ENCODE measurements at places on chromosomes 12 and 14.

- DNase-seq = peak; percentile 5
Measured at GRCh38 chr14:80477388-80478160, 266.3 kb upstream of the DIO2 start.

GRCh38 chr12:48072266-48072665, 33.6 kb downstream of the SENP1 start:
- no peak for DNase-seq

GRCh38 chr12:54358191-54358944, 5.9 kb downstream of the GPR84 start:
- DNase-seq = no peak

- DNase-seq = no peak
Measured at GRCh38 chr12:131592972-131593371, 117.9 kb upstream of the SFSWAP start.

GRCh38 chr14:106436310-106436905, 910.0 kb downstream of the TMEM121 start:
- no peak for DNase-seq

- no peak for DNase-seq
Measured at GRCh38 chr12:91836264-91836663, 309.4 kb downstream of the BTG1 start.

DNA sequence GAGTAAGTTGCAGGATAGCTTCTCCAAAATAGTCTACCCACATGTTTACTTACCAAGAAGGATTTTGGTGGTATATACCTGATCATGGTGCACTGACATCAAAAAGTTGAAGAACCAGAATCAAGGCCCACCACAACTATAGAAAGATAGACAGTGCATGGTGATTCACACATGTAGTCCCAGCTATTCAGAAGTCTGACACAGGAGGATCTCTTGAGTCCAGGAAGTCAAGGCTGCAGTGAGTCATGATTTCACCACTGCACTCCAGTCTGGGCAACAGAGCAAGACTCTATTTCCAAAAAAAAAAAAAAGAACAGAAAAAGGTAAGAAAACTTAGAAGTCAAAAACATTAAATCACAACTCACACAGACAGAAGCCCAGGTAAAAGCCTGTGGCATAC, 422.2 kb upstream of the FOXG1 start:
- DNase-seq = no peak

DNA sequence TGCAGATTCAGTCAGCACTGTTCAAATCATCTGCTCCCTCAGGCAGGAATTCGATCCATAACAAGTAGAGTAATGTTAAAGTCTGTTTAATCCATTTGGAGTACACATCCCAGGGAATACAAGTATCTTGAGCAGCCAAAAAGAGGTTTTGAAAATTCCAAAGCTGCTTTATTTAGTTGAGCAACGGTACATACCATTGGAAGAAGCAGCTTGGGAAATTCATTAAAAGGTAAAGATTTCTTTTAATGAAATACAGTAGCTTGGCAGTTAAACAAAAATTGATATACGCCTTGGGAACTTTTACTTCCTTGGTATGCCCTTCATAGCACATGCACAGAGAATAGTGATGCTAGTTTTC, 153.8 kb downstream of the LRIG3 start:
- no peak for DNase-seq

GRCh38 chr14:87309557-87309956, 683.4 kb downstream of the GALC start:
- no peak for DNase-seq

GRCh38 chr14:37673439-37673838, 78.0 kb downstream of the TTC6 start:
- no peak for DNase-seq

DNA sequence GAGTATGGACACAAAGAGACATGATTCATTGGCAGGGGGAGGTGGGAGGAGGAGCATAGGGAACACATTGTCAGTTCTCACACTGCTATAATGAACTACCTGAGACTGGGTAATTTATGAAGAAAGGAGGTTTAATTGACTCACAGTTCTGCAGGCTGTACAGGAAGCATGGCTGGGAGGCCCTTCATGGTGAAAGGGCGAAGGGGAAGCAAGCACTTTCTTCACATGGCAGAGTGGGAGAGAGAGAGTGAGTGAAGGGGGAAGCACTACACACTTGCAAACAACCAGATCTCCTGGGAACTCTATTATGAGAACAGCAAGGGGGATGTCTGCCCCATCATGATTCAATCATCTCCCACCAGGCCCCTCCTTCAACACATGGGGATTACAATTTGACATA, 391.8 kb downstream of the BMP4 start:
- no peak for DNase-seq

GRCh38 chr12:75712223-75712622, 200.8 kb upstream of the KRR1 start:
- DNase-seq = no peak

GRCh38 chr12:39483597-39483996, 40.7 kb upstream of the KIF21A start:
- no peak for DNase-seq

DNA sequence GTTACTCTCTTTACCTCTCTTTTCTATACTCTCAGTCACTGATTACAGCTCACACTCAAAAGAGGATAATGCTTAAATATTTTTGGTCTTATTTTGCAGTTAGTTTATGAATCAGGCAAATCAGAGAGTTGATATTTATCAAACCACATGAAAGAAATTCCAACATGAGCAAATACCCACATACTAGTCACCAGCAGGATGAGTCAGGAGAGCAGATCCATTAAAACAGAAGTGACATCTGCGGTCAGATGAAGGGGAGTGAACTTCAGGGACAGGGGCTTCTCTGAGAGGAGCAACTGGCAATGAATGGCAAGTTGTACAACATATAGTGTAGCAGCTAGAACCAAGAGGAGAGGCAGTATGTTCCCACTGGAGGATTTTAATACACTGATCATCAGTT, 258.7 kb downstream of the SYT10 start:
- peak; percentile 63 for DNase-seq

DNA sequence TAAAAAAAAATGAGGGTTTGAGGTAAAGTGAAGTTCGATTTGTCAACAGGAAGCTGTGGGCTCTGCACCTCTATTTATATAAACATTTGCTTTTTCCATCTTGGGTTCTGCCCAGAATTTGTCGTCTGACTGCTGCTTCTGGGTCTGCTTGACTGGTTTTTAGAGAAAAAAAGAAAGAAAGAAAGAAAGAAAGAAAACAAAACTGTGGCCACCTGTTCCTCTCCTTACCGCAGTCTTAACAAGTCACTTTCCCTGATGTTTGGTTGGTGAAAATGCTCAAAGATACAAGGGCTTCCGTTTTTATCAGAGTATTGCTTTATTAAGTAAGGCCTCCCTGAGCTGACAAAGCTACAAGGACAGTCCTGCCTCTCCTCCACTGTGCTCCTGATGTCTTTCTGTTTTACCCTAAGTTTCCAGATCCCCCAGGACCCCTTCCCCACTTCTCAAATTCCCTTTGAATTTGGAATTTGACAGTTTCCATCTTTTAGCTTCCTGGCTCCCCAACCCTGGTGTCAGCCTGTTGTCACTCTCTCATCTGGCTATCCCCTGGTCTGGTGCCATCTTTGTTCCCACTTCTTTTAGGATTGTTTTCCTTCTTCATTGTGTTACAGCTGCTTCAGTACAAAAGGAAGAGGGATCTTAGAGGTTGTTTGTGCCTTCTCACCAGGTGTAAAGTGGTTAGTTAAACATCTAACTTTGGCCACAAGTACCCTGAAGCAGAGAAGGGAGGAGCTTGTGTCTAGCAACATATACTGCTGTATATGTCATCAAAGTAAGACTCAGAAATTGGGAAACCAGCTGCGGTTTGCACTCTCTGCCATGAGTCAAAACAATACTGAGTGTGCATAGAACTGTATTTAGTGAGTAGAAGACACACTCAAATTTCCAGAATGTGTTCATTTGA, 18.0 kb downstream of the MFAP5 start:
- no peak for DNase-seq

DNA sequence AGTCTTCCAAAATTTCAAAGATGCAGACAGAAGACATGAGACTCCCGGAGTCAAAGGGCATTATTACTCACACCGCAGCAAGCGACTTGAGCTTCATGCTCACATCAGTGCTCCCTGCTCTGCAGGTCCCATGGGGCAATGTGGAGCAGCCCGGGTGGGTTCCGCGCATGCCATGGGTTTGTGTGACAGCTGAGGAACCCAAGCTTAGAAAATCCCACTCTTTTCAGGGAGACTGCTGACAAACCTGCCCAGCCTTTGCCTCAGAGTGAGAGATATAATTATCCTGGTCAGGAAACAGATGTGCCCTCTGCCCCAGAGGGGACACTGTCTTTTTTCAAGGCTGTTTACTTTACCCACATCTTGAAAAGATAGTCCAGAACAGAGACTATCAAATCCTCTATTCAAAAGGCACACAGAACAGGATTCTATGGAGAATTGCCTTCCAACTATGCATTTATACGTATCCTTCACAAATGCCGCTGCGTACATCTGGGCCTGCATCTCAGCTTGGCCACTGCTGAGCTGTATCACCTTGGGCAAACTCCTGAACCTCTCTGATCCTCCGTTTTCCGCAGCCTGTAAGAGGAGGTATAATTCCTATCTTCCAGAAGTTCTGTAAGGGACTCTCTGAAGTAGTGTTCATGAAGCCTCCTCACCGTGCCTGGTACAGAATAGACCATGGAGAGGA, 16.0 kb downstream of the C14orf132 start:
- no peak for DNase-seq

DNA sequence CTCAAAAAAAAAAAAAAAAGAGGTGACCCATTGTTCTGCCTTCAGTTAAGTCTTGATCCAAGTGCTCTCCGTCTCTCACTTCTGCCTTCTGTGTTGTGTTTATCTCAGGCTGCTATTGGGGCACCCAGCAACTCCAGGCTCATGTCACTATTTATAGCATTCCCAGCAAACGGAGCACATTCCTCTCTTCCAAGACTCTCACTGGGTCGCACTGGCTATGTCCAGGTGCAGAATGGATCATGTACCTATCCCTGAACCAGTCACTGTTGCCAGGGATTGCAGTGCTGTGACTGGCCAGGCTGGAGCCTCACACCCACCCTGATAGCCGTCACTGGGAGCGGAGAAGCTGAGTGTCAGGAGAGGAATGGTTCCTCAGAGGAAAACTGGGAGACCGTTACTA, 31.2 kb downstream of the RHOF start:
- no peak for DNase-seq

- no peak for DNase-seq
Measured at GRCh38 chr12:80939231-80939950, 1.7 kb upstream of the LIN7A start.

DNA sequence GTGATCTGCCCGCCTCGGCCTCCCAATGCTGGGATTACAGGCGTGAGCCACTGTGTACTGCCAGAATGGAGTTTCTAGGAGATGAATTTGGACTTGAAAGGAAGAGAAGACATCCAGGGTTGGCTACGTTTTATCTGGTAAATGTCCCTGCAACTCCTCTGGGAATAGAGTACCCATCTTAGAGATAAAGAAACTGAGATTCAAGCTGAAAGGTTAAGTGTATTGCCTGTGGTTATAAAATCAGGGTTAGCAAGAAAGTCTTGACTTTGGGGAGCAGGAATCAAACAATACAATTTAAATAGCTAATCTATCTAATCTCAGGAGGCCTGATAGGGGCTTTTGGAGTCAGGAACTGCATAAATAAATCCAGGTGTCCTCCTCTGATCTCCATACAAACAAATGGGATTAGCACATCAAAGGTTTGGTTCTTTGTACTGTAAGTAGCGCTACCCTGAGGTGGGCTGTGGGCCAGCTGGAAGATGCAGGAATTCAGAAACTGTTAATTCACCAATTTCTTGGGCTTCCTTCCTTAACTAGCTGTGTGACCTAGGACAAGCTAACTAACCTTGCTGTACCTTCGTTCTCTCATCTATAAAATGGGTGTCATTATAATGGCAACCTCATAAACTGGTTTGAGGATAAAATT, 45.1 kb downstream of the TBX3 start:
- DNase-seq = no peak

- DNase-seq = no peak
Measured at GRCh38 chr14:52267501-52268278, at the start of gene PTGDR. TSS of gene PTGDR (plus strand) at chr14:52267698. CDS start at chr14:52267815, 117 bp downstream.
